Left lung (tissue), 14 donors: ENCODE measurements at places on chromosomes 3 and 15. TPM values are rescaled to one million over a fixed set of nuclear protein-coding genes. Genes with fewer than 3 reads are reported as not detected.

DNA sequence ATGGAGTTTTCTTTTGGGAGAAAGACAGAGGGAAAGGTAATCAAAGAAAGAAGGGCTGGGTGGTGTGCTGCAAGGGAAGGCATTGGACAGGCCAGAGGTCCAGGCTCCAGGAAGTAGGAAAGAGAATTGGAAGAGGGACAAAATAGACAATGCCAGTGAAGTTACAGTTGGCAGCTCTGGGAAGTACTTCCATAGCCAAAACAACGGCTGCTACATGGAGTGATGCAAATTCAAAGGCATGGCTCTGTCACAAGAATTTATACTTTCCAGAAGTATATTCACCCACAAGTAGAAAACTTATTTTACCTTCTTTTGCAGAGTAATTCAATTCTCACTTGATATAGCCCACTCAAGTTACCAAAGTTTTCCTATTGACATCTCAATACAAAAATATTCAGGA lies 191.5 kb downstream of the TNIK start:
- no peak overlapping the region for H3K27ac ChIP-seq
- no peaks in the 10 kb centered on the region for H3K27me3 ChIP-seq
- peaks cover 13% of the 10 kb centered on the region for H3K4me1 ChIP-seq
- DNase-seq: no peak
- H3K4me3 ChIP-seq: no peak overlapping the region

GRCh38 chr3:70358978-70359580 lies 46.6 kb upstream of the MDFIC2 start:
- H3K36me3 ChIP-seq: no peaks in the 10 kb centered on the region
- H3K4me3 ChIP-seq: no peak overlapping the region
- H3K27ac ChIP-seq: no peak overlapping the region
- no peak for DNase-seq
- H3K4me1 ChIP-seq: no peaks in the 10 kb centered on the region
- H3K27me3 ChIP-seq: no peaks in the 10 kb centered on the region

The CMTM8 gene
- total RNA-seq: 20.0 TPM

The LTK gene
- total RNA-seq: 1.8 TPM

The CSNK1G1 gene
- total RNA-seq: 21.3 TPM

The CHDH gene
- total RNA-seq: 11.4 TPM

The ZPLD1 gene
- 0.21 TPM for total RNA-seq
